ENCODE measurements at places on chromosomes 16 and 17.

- H3K27me3 ChIP-seq: no peaks in the 10 kb centered on the region
- H3K36me3 ChIP-seq: no peaks in the 10 kb centered on the region
- H3K4me1 ChIP-seq: no peaks in the 10 kb centered on the region
- DNase-seq: no peak
- no peak overlapping the region for H3K27ac ChIP-seq
Observed at GRCh38 chr17:77728871-77729270, 229.6 kb upstream of the TNRC6C start.

GRCh38 chr17:7475764-7476422 lies 3.5 kb downstream of the ZBTB4 start:
- peak overlapping the region; percentile 53 for H3K27ac ChIP-seq
- no peak overlapping the region for H3K4me3 ChIP-seq
- DNase-seq: peak; percentile 41

- H3K27me3 ChIP-seq: no peaks in the 10 kb centered on the region
- H3K4me1 ChIP-seq: no peaks in the 10 kb centered on the region
- H3K36me3 ChIP-seq: no peaks in the 10 kb centered on the region
- H3K27ac ChIP-seq: no peak overlapping the region
- no peak for DNase-seq
- H3K4me3 ChIP-seq: no peak overlapping the region
Observed at GRCh38 chr16:7976563-7976962, 613.7 kb downstream of the TMEM114 start.

DNA sequence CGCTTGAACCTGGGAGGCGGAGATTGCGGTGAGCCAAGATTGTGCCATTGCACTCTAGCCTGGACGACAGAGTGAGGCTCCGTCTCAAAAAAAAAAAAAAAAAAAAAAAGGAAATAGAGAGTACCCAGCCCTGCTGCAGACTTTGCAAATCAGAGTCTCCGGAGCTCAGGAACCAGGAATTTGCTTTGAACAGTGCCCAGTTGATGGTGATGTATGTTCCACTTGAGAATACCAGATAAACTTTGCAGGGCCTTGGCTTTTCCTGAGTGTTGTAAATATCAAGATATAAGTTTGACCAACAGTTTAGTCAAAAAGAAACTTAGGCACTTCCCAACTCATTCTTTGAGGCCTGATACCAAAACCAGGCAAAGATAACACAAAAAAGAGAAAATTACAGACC lies 30.6 kb upstream of the MAP3K14 start:
- H3K27me3 ChIP-seq: no peaks in the 10 kb centered on the region
- DNase-seq: no peak
- no peak overlapping the region for H3K4me3 ChIP-seq
- no peaks in the 10 kb centered on the region for H3K4me1 ChIP-seq
- no peak overlapping the region for H3K27ac ChIP-seq

- peaks cover 13% of the 10 kb centered on the region for H3K27me3 ChIP-seq
- H3K36me3 ChIP-seq: no peaks in the 10 kb centered on the region
- H3K4me3 ChIP-seq: no peak overlapping the region
- H3K4me1 ChIP-seq: peaks cover 8% of the 10 kb centered on the region
- DNase-seq: no peak
- no peak overlapping the region for H3K27ac ChIP-seq
Observed at GRCh38 chr16:66296591-66296990, 69.9 kb upstream of the CDH5 start.

DNA sequence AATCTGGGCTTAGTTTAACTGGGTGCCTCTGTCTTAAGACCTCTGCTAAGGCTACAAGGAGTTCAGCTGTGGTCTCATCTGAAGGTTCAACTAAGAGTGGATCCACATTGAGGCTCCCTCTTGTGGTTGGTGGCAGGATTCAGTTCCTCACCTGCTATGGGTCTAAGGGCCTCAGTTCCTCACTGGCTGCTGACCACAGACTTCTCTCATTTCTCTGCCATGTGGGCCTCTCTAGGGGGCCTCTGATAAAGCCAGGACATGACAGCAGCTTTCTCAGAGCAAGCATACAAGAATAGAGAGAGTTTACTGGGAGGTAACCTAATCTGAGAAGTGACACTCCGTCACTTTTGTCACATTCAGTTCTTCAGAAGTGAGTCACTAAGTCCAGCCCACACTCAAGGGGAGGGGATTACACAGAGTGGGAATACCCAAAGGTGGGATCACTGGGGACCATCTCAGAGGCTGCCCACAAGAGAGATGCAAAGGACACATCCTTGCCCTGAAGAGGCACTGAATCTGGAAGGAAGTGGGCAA lies 19.2 kb upstream of the ABAT start:
- no peaks in the 10 kb centered on the region for H3K36me3 ChIP-seq
- no peak for DNase-seq
- H3K27me3 ChIP-seq: no peaks in the 10 kb centered on the region
- no peak overlapping the region for H3K27ac ChIP-seq

GRCh38 chr17:18159551-18160120 lies 24.0 kb upstream of the ALKBH5 start:
- H3K27ac ChIP-seq: no peak overlapping the region
- DNase-seq: no peak
- H3K4me3 ChIP-seq: no peak overlapping the region
- peaks cover 2% of the 10 kb centered on the region for H3K27me3 ChIP-seq
- H3K36me3 ChIP-seq: no peaks in the 10 kb centered on the region
- H3K4me1 ChIP-seq: peaks cover 15% of the 10 kb centered on the region

DNA sequence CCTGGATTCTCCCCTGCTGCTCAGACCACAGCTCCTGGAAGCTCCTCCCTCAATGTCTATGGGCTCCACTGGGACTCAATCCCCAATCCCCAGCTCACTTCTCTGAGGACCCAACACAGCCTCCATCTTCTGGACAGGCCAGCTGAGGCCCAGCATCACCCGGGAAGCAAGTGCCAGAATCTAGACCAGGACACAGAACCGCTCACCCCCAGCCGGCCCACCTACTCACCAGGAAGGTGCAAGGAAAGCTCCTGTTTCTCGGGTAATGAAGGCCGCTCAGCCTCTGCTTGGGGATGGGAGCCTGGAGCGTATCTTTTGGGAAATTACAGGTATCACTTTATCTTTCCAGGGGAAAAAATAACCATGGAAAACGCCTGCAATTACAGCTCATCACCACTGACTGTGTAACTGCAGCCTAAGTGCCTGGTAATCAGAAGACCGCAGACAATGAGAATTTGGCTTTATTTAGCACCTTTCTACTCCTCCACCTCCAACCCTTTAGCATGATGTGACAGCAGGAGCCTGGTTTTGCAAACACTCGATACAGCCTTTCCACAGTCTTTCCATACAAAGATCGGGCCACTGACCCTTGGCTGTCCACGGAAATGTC lies 49.6 kb upstream of the RPL38 start:
- H3K36me3 ChIP-seq: no peaks in the 10 kb centered on the region
- no peaks in the 10 kb centered on the region for H3K4me1 ChIP-seq
- H3K4me3 ChIP-seq: no peak overlapping the region
- no peak for DNase-seq
- no peak overlapping the region for H3K27ac ChIP-seq

- no peak for DNase-seq
- peaks cover 7% of the 10 kb centered on the region for H3K4me1 ChIP-seq
- H3K4me3 ChIP-seq: no peak overlapping the region
- no peaks in the 10 kb centered on the region for H3K36me3 ChIP-seq
Observed at GRCh38 chr17:59435238-59435637, 103.8 kb downstream of the YPEL2 start.

GRCh38 chr17:42290577-42290976 lies 2.3 kb downstream of the STAT5A start:
- peaks cover 30% of the 10 kb centered on the region for H3K36me3 ChIP-seq
- DNase-seq: no peak
- peak overlapping the region; percentile 92 for H3K27ac ChIP-seq
- no peak overlapping the region for H3K4me3 ChIP-seq
- peaks cover 19% of the 10 kb centered on the region for H3K4me1 ChIP-seq

- peaks cover 13% of the 10 kb centered on the region for H3K27me3 ChIP-seq
- H3K4me3 ChIP-seq: no peak overlapping the region
- no peak overlapping the region for H3K27ac ChIP-seq
Observed at GRCh38 chr17:62793919-62794665, 14.0 kb downstream of the MARCHF10 start.

DNA sequence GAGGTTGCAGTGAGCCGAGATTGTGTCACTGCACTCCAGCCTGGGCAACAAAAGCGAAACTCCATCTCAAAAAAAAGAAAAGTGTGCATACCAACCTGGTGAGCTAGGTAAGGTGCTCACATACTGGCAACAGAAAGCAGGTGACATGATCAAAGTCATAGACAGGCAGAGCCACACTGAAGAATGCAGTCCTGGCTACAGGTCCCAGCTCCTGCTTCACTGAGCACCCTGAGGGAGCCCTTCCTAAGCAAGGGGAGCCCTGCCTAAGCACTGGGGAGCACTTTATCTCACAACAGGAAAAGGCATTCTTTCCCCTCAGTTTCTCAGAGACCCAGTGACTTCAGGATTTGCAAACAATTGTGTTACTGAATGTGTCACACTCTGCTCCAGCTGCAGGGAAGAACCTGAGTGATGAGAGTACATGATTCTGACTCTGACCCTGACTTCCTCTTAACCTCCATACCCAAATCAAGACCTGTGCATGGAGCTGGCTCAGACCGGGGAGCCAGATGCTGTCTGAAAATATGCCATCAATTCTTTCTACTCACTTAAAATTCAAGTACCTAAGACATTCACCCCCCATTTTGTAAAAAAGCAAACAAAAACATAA lies 40.5 kb downstream of the ANKRD11 start:
- H3K36me3 ChIP-seq: no peaks in the 10 kb centered on the region
- peaks cover 62% of the 10 kb centered on the region for H3K4me1 ChIP-seq
- no peaks in the 10 kb centered on the region for H3K27me3 ChIP-seq
- no peak overlapping the region for H3K4me3 ChIP-seq

DNA sequence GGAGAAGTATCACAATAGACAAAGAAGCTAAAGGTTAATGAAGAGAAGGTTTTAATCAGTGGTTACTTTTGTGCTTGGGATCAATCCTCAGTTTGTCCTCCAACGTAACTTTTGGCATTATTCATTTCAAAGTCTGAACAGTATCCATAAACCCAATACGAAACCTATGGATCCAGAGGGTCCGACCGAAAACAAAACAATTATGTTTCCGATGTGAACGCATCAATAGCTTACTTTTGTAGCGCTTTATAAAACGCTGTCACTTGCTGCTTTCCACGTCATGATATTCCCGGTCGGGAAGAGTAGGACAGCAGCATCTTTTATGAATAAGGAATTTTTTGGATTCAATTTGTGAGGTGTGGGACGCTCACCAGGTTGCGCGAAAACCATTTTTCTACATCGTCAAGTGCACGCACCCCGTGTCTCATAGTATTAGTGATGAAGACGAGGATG lies 383.8 kb downstream of the ZFHX3 start:
- peak overlapping the region; percentile 98 for H3K4me3 ChIP-seq
- no peaks in the 10 kb centered on the region for H3K36me3 ChIP-seq
- no peak for DNase-seq
- H3K27me3 ChIP-seq: no peaks in the 10 kb centered on the region
- H3K4me1 ChIP-seq: peaks cover 10% of the 10 kb centered on the region
- no peak overlapping the region for H3K27ac ChIP-seq

DNA sequence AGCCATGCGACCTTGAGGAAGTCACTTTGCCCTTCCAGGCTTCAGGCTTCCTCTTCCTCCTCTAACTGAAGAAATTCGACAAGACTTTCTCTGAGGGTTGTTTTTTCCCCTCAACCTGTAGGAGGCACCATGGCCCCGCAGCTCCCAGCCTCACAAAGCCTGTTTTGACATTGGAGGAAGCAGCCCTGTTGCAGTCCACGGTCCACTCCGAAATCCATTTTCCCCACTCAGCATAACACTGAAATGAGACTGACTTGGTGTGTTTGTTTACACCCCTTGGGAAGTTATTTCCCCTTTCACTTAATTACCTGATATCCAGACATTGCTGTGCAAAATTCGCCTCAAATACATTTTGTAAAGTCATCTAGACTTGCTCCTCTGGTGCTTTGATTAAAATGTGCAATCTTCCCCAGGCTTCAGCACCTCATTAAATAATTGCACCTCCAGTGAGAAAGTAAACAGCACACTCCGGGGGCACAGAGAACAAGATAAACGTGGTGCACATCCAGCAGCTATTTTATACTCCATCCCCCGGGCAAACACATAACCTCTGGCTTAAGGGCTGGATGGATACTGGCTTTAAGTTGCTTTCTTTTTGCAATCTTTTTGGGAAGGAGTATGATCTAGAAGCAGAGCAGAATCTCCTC lies 41.4 kb upstream of the PIRT start:
- peaks cover 15% of the 10 kb centered on the region for H3K27me3 ChIP-seq
- no peaks in the 10 kb centered on the region for H3K4me1 ChIP-seq
- no peak overlapping the region for H3K4me3 ChIP-seq
- H3K36me3 ChIP-seq: no peaks in the 10 kb centered on the region

DNA sequence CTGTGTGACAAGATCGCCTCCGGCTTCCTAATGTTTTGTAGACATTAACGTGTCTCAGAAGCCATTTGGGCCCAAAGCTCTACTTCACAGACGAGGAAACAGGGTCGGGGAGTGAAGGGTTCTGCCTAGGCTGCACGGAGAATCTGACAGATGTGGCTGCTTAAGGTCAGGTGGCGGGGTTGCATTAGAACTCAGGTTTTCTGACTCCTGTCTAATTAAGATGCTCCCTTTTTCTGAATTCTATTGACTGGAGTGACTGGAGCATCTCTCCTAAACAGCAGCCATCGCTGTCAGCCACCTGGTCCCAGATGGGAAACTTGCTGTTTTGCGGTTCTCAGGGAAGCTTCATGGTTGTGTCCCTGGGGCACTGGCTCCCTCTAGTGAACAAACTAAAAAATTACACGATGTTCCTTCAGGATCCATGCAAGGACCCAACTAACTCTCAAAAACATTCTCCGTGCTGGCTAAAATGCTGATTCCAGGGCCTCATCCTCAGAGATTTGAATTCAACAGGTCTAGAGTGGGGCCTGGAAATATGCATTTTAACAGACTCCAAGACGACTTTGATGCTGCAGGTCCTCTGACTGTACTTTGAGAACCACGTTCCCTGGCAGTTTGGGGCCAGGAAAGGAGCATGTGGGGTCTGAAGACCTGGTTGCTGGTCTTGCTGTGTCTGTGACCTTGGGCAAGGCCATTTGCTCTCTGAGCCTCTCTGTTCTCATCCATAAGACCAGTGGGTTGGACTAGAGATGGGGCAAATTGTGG lies 117.4 kb downstream of the IRF8 start:
- H3K27ac ChIP-seq: no peak overlapping the region
- H3K4me3 ChIP-seq: no peak overlapping the region
- H3K27me3 ChIP-seq: peaks cover 35% of the 10 kb centered on the region
- no peaks in the 10 kb centered on the region for H3K4me1 ChIP-seq
- no peak for DNase-seq

- H3K27me3 ChIP-seq: peaks cover 19% of the 10 kb centered on the region
- H3K27ac ChIP-seq: no peak overlapping the region
- no peaks in the 10 kb centered on the region for H3K36me3 ChIP-seq
- no peaks in the 10 kb centered on the region for H3K4me1 ChIP-seq
Observed at GRCh38 chr16:22681554-22682291, 132.2 kb upstream of the HS3ST2 start.

GRCh38 chr17:48578616-48579470 lies 693 bp upstream of the HOXB4 start:
- peaks cover 8% of the 10 kb centered on the region for H3K4me1 ChIP-seq
- no peaks in the 10 kb centered on the region for H3K36me3 ChIP-seq

- H3K4me1 ChIP-seq: peaks cover 10% of the 10 kb centered on the region
- no peak overlapping the region for H3K4me3 ChIP-seq
- no peak overlapping the region for H3K27ac ChIP-seq
Observed at GRCh38 chr17:81858170-81858966, 2.0 kb downstream of the P4HB start.

- DNase-seq: no peak
- H3K4me3 ChIP-seq: no peak overlapping the region
- H3K27ac ChIP-seq: no peak overlapping the region
Observed at GRCh38 chr16:69799611-69800031, 37.5 kb downstream of the WWP2 start.
